Thoracic aorta (tissue), 2 donors: ENCODE measurements at places on chromosomes 12 and 14. TPM values are rescaled to one million over a fixed set of nuclear protein-coding genes. Genes with fewer than 3 reads are reported as not detected.

DNA sequence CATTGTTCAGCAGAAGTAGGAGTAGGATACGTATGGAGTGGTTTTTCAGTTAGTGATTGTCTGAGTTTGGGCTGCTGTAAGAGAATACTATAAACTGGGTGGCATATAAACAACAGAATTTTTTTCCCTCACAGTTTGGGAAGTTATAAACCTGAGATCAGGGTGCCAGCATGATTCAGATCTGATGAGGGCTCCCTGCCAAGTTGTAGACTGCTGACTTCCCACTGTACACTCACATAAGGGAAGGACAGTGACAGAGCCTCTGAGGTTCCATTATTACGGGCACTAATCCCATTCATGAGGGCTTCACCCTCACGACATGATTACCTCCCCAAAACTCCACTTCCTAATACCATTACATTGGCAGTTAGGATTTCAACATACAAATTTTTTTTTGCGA, 50.7 kb downstream of the ACSM4 start:
- no peak for DNase-seq

- DNase-seq = no peak
These were observed 7.4 kb downstream of the DEGS2 start for GRCh38 chr14:100152091-100152490.

DNA sequence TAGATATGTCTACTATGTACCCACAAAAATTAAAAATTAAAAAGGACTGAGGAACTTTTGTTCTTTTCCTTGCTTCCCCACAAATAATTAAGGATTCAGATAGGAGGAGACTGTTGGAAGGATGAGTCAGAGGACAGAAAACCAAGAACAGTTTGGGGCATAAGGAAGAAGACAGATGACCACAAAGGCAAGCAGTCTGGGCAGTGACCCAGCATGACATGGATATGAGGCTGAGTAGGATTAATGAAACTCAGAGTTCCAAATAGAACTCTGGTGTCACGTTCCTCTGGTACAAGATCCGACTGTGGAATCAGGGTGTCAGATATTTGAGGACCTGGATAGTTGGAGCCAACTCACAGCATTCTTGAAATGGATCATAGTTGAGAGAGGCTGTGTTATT, 89.3 kb upstream of the SLC38A4 start:
- no peak for DNase-seq

DNA sequence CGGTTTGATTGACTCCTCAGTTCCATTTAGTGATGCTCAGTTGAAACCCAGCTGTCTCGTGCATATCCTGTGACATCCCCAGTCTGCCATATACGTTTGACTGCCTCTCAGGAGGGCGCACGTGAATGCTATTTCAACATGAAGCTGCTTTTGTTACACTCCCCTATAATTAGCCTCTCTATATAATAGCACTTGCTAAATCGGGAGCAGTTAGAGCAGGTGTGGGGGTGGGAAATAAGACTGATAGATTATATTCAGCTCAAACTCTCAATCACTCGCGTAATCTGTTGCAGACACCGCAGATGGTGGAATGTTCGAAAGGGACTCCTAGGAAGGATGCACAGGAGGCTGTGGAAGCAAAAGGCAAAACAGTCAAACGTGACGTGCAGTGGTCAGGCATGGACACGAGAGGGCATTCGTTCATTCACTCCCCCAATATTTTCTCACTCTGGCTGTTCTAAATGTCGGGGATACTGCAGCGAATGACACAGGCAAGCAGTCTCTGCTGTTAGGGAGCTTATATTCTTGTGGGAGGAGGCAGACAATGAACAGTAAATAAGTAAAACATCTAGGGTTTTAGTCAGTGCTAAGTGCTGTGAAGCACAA, 29.8 kb downstream of the KCNA1 start:
- DNase-seq = no peak

- peak; percentile 30 for DNase-seq
These were observed 19.1 kb upstream of the ARMH4 start for GRCh38 chr14:58171090-58171489.

DNA sequence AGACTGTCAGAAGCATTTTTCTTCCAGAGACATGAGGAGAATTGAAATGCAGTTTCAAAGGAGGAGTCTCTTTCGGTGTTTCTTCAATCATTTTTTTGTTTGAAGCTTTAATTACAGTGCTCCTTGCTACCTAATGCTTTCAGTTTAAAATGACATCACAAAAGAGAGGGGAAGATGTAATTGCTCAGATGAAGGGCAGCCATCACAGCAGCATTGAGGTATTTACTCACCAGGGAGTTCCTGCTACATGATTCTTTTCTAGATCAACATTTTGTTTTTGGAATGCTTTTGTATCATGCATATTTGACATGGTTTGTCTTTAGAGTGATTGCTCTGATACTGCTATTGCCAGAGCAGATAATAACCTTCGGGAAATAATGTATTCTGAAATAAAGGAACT, 28.6 kb downstream of the FLRT2 start:
- DNase-seq = no peak

DNA sequence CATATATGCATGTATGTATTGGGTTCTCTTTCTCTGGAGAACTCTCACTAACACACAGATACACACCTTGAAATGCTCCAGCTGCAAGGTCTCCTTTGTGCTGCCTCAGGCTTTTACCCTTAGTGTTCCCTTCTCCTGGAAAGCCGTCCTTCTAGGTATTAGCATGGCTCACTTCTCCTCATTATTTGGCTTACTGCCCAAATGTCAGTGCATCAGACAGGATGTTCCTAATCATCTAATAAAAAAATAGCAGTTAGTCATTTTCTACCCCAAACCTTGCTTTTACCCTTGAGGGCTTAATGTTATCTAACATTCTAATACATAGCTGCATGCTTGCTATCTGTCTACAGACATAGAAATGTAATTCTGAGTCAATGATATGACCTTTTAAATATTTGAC, 109.0 kb upstream of the SLC16A7 start:
- DNase-seq = no peak

DNA sequence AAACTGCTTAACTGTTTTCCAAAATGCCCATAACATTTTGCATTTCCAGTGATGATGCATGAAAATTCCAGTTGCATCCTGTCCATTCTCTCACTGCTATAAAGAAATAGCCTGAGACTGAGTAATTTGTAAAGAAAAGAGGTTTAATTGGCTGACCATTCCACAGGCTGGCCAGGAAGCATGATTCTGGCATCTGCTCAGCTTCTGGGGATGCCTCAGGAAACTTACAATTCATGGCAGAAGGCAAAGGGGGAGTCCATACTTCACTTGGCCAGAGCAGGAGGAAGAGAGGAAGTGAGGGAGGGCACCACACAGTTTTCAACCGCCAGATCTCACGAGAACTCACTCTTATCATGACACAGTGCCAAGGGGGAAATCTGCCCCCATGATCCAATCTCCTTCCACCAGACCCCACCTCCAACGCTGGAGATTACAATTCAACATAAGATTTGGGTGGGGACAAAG, 18.2 kb upstream of the CLEC2D start:
- no peak for DNase-seq

DNA sequence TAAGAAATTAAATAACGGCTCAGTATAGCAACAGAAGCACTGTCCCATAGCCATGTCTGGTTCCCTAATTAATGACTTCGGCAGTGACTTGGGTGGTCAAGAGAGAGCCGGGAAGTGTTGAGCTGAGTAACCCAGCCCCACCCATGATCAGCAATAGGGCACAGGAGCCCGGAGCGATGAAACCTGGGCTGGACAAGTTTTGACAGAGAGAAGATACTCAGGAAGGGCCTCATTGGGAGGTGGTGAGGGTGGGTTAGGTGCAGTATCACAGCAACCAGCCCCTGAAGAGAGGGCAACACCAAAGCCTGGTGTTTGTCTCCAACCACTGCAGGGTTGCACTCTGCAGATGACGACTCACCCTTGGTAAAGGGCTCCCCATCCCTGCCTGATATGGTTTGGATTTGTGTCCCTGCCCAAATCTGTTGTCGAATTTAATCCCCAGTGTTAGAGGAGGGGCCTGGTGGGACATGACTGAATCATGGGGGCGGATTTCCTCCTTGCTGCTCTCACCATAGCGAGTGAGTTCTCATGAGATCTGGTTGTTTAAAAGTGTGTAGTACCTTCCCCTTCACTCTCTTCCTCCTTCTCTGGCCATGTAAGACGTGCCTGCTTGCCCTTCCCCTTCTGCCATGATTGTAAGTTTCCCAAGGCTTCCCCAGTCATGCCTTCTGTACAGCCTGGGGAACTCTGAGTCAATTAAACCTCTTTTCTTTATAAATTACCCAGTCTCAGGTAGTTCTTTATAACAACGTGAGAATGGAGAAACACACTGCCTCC, 124.9 kb upstream of the MED13L start:
- no peak for DNase-seq

- DNase-seq = no peak
These were observed 59.7 kb downstream of the PLXNC1 start for GRCh38 chr12:94207849-94208621.

The FOXN3 gene
- total RNA-seq = 150 TPM

The ESRRB gene
- total RNA-seq = not detected

The CPSF6 gene
- 27.5 TPM for total RNA-seq

The ZBTB39 gene
- total RNA-seq = 8.3 TPM
